ENCODE measurements at places on chromosomes 1 and 21. TPM values are rescaled to one million over a fixed set of nuclear protein-coding genes. Genes with fewer than 3 reads are reported as not detected.

DNA sequence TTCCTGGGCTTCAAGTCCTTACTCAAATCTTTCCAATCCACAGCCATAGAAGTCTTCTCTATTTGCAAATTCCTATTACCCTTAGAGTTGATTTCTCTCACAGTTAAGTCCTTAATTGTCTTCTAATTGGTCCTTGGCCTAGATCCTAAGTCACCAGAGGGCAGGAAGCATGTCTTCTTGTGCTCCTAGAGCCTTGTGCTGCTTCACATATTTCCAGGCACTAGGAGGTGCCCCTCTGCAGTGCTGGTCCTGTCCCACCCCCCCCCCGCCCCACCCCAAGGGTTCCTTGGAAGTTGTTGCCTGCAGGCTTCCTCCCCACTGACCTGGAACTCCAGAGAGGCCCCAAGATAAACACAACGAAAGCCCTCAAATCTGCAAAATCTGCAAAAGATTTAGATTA is 28.1 kb upstream of the TARBP1 start:
- DNase-seq = no peak

Gene LMOD1
- 9.6 TPM for total RNA-seq

Gene NR0B2
- total RNA-seq = 5.7 TPM

- DNase-seq = no peak
These were observed 36.1 kb upstream of the RGS8 start for GRCh38 chr1:182720463-182720862.

Gene TCHHL1
- total RNA-seq = not detected

DNA sequence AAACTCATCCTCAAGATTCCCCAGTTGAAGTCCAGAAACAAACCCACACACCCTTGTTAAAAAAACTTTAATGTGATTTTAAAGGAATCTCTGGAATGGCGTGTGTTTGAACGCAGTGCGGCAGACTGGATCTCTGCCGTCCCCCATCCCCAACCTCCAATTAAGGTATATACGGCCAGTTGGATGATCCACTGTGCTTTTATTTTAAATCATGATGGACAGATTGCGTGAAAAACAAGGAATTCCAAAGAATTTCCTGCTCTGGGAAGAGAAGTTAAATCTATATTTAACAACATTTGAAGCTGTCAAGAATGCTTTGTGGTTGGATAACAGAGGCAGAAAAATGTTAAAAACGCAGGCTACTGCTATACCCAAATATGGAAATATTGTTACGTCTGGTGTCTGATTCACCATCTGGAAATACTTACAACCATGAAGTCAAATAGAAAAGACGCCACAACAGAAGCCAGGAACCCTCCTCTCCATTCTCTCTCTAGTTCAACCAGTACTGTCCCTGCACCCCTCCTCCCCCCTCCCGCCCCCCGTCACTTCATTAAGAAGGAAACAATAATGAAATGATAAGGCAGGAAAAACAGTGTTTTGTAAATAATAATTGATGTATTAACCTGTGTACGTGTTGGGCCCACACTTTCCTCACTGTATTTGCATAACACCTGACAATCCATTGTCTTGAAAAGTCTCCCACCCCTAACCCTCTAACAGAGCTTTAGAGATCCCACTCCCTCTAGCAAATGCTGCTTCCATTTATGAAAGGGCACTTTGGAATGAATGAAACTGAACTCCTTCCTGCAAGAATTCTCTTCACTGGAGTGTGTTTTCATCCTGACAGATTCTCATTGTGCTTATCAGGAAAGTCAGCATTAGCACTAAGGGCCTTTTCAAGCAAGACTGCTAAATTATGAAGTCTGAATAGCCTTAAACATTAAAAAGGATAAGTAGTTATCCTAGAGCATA is 2.0 kb upstream of the CCN1 start:
- no peak for DNase-seq

- DNase-seq = peak; percentile 94
These were observed 33.6 kb downstream of the ACOT11 start for GRCh38 chr1:54581621-54582035.

DNA sequence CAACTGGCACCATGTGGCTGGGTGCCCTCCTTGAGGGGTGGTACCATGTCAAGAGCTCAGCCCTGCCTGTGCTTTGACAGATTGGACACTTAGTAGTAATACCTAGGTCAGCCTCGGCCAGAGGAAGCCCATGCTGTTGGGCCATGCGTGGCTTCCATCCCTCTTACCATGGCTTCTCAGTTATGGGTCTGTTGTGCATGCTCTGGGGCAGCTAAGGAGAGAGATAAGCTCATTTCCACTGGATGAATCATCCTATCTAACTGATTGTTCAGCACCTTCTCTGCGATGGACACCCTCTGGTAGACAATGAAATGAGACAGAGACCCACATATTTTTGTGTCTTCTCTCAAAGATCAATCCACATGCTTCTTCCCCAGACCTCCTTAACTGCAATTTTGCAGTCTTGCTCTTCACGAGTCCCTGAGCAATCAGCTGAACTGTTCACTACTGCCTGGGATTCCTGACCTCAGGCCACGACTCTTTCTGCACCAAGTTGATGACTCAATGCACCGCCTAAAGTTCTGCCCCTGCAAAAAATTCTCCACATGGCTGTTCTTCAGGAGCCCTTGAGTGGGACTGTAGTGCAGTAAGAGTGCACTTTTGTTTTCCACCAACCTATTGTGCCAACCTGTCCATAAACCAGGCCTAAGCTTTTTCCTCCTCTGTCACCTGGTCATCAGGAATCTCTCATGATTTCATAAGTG is 6.9 kb upstream of the TRIM62 start:
- DNase-seq = no peak

DNA sequence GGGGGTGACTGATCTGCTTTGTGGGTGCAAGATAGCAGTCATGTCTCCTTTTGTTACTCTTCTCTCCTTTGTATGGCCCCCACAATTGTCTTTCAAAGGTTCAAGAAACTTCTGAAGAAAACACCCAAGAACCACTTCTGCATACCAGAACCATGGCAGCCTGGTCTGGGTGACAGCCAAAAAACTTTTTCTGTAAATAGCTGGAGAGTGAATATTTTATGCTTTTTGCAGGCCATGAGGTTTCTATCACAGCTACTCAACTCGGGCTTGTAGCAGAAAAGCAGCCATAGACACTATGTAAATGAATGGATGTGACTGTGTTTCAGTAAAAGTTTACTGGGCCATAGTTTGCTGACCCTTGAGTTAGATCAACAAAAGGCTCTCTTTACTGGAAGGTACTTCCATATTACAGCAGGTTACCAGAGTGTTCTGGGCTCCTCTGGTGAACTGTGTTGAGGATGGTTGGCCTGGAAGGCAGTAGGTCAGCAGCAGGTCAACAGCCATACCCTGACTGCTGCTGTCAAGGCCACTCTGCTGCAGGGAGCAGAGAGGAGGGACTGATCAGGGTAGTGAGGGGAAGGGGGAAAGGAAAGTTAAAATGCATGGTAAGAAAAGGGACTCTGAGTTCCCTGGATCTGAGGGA is 116.4 kb downstream of the GDAP2 start:
- DNase-seq = no peak

DNA sequence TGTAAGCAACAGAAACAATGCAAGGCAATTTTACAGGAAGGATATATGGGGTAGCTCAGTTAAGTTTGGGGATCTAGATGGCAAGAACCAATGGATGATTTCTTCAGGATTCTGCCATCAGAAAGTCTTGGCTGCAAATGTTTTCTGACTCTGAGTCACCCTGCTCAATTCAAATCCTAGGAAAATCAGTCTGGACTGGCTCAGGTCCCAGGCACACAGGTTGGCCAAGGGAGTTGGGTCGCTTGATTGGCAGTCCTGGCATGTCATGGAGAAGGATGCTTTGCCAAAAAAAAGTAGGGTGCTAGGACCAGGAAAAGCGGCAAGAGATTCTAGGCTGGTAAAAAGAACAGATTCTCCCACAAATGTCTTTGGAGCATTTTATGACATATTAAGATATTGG is 28.9 kb upstream of the S1PR1 start:
- DNase-seq = no peak

GRCh38 chr1:178037510-178038253 is 56.2 kb upstream of the RASAL2 start:
- DNase-seq = peak; percentile 94

All from cardiac septum (tissue), 1 donor.